ENCODE measurements at places on chromosomes 11 and 22. TPM values are rescaled to one million over a fixed set of nuclear protein-coding genes. Genes with fewer than 3 reads are reported as not detected.

GRCh38 chr11:104731890-104732289 lies 166.4 kb downstream of the CASP12 start:
- DNase-seq: no peak

GRCh38 chr11:87473174-87473573 lies 435.4 kb downstream of the TMEM135 start:
- DNase-seq: no peak

GRCh38 chr22:46538814-46539160 lies 1.4 kb upstream of the CELSR1 start:
- DNase-seq: no peak

DNA sequence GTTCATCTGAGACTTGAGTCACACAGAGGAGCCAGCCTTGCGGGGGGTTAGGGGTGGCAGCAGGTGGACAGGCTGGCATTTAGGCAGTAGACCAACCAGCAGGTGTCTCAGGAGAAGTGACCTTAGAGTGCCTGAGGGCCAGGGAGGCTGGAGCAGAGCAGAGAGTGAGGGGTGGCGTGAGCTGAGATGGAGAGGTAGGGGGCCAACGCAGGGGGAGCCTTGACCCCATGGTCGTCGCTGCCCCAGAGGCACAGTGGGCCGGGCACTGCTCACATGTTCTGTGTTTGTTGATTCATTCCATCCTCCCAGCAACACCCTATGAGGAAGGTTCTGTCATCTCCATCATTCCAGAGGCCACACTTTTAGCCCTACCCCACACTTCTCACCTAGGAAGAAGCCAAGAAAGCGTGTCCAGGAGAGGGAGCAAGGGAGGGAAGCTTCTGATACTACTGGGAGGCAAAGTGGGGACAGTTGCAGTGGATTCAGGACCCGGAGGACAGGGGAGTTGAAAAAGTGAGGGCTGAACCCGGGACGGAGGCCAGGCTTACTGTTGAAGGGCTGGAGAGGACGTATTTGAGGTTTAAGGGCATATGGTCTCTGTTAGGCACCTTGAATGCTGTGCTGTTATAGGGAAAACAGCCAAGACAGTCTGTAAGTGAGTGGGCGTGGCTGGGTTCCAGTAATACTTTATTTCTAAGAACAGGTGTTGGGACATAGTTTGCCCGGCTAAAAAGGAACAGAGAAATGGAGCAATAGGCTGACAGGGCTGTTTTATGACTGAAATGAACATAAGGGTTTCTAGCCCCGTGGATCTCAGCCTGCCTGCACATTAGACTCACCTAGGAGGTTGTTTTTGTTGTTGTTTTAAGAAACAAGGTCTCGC lies 7.3 kb downstream of the SART1 start:
- no peak for DNase-seq

DNA sequence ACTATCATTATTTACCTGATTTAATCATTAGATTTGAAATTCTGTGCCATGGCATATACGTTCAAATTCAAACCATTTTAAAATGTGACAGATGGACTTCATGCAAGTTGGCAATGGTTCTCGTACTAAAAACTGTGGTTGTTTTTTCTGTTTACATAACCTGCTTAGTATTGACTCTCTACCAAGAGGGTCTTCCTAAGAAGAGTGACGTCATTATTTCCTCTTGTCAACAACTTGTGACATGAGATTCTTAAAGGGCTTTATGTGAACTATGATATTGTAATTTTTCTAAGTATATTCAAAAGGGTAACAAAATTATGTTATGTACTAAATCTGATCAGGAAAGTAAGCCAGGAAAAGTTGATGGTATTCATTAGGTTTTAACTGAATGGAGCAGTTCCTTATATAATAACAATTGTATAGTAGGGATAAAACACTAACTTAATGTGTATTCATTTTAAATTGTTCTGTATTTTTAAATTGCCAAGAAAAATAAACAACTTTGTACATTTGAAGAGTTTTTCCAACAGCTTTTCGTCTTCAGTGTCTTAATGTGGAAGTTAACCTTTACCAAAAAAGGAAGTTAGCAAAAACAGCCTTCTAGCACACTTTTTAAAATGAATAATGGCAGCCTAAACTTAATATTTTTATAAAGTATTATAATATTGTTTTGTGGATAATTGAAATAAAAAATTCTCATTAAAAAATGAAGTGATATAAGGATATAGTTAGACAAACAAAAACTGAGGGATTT lies 87.0 kb downstream of the GRK3 start:
- DNase-seq: no peak

- no peak for DNase-seq
These were observed 231.3 kb downstream of the BUD13 start for GRCh38 chr11:116541460-116541859.

GRCh38 chr22:33757041-33757801 lies 163.1 kb downstream of the LARGE1 start:
- DNase-seq: no peak

GRCh38 chr11:118672846-118673245 lies 6.6 kb downstream of the TREH start:
- no peak for DNase-seq

DNA sequence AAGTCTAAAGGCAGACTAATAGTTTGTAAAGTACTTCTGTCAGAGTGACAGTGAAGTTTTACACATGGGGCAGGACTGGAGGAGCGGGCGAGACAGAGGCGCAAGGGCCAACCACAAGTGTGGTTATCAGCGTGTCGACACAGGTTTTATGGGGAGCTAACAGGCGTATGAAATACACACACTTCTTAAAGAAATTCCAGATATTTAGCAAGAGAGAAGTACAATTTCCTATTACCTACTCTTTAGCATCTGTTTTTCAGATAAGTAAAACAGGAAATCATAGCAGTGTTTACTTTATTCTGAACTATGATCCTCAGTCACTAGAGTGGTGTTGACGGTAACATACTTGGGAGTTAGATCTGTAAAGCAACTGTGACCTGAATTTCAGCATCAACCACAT lies 22.5 kb downstream of the VSIG10L2 start:
- DNase-seq: no peak

DNA sequence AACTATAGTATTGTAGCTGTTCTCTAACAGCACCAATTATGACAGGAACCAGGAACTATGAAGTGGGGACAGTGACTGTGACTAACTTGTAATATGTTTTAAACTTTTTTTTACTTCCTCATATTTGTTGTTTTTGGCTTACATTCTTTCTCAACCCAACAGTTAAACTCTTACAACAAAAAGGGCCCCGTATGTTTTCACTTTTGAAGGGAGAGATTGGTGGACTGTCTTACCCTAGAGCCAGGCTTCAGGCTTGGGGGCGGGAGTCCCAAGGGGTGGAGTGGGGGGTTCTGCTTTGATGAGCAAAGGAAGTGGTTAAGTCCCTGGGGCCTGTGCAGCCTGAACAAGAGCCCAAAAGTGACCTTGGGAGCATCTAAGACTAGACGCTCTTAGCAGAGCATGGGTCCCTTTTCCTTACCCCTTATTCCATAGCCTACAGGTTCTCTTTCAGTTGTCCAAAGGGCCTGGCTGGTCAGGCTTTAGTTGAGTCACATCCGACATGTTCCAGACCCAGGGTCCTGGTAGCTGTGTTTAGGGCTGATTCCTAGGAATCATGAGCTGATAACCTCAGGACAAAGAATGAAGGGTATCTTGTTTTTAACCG lies 38.8 kb downstream of the STIM1 start:
- no peak for DNase-seq

DNA sequence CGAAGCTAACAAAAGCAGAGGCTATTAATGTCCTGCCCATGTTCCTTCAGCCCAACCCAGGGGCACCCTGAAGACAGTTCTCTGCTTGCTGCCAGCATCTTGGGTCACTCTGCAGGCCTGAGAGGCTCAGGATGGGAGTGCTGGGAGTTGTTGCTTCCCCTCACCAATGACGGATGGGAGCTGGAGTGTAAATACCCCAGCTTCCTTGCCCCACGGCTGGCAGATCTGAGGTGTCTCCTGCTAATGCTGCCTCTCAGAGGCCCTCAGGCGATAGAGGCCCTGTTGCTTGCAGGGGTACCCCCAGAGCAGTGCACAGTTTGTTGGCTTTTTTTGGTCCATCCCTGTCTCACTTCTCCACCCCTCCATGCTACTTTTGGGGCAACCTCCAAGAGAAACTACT lies 32.9 kb downstream of the IFT27 start:
- DNase-seq: no peak

GRCh38 chr11:96127596-96127959 lies 203.7 kb upstream of the MTMR2 start:
- no peak for DNase-seq

- no peak for DNase-seq
These were observed 148.4 kb downstream of the ME3 start for GRCh38 chr11:86523738-86524619.

GRCh38 chr22:23158516-23159290 lies 13.4 kb downstream of the RAB36 start:
- no peak for DNase-seq

- DNase-seq: no peak
These were observed 8.4 kb upstream of the ST14 start for GRCh38 chr11:130151196-130151595.

- DNase-seq: no peak
These were observed 7.5 kb downstream of the CRYBB1 start for GRCh38 chr22:26610072-26610958.

GRCh38 chr22:22748756-22749155 lies 104.3 kb downstream of the GGTLC2 start:
- no peak for DNase-seq

GRCh38 chr11:109954534-109954933 lies 138.7 kb upstream of the ZC3H12C start:
- no peak for DNase-seq

- no peak for DNase-seq
These were observed 37.7 kb upstream of the APOBEC3A start for GRCh38 chr22:38919631-38920190.

DNA sequence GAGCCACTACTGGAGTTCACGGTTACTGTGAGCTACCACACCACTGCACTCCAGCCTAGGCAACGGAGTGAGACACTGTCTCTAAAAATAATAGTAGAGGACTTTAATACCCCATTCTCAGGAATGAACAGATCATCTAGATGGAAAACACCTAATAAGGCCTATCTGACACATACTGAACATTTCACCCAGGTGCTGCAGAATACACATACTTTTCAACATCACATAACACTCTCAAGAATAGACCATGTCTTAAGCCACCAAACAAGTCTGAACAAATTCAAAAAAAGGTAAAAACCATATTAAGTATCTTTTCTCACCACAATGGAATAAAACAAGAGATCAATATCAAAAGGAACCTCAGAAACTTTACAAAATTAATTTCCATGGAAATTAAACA lies 37.9 kb downstream of the DDIAS start:
- no peak for DNase-seq

TEX12 gene
- not detected for polyA plus RNA-seq

H19 gene
- 2,437 TPM for polyA plus RNA-seq

OR4X1 gene
- not detected for polyA plus RNA-seq

LGR4 gene
- 109 TPM for polyA plus RNA-seq

CRYBA4 gene
- 0.18 TPM for polyA plus RNA-seq

OR2D3 gene
- polyA plus RNA-seq: not detected

OR8A1 gene
- polyA plus RNA-seq: 0.03 TPM

OR52N4 gene
- not detected for polyA plus RNA-seq

RAB36 gene
- 20.9 TPM for polyA plus RNA-seq

SYCE3 gene
- polyA plus RNA-seq: 0.47 TPM
